Stimulated activated CD8-positive, alpha-beta memory T cell treated with anti-CD3 and anti-CD28 coated beads, Interleukin-7, amount 100 ng/mL, for 24 hours (primary cell): ENCODE measurements at places on chromosomes 16 and 17.
A peak's percentile ranks its signal among the peaks of the same experiment; 100 is the strongest.

GRCh38 chr16:65285128-65286048 lies 163.5 kb upstream of the CDH11 start:
- DNase-seq, result no peak

DNA sequence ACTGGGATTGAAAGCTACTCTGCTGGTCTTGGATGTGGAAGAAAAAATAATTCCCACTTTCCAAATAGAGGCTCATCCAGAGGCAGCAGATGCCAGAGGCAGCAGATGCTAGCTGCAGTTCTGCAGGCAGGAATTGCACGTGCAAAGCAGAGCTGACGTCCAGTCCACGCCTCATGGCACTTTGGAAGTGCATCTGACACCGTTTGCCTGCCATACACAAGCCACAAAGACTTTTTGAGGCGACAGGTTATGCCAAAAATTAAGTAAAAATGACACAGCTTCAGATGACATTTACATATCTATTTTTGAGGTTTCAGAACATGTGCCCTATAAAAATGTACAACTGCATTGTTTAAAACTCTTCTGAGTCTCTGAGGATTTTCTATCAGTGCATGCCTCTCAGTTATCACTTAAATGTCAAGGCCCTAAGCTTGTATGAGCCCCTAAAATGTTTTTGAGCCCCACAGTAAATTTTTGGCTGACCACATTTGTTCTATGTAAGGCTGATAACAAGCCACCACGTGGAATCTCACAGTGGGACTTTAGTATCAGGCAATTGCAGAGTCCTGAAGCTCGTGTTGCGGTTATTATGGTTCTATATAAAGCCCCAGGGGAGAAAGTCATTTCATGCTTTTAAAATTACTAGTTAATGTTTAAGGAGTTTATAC lies 239.2 kb downstream of the PRKCA start:
- no peak for DNase-seq

DNA sequence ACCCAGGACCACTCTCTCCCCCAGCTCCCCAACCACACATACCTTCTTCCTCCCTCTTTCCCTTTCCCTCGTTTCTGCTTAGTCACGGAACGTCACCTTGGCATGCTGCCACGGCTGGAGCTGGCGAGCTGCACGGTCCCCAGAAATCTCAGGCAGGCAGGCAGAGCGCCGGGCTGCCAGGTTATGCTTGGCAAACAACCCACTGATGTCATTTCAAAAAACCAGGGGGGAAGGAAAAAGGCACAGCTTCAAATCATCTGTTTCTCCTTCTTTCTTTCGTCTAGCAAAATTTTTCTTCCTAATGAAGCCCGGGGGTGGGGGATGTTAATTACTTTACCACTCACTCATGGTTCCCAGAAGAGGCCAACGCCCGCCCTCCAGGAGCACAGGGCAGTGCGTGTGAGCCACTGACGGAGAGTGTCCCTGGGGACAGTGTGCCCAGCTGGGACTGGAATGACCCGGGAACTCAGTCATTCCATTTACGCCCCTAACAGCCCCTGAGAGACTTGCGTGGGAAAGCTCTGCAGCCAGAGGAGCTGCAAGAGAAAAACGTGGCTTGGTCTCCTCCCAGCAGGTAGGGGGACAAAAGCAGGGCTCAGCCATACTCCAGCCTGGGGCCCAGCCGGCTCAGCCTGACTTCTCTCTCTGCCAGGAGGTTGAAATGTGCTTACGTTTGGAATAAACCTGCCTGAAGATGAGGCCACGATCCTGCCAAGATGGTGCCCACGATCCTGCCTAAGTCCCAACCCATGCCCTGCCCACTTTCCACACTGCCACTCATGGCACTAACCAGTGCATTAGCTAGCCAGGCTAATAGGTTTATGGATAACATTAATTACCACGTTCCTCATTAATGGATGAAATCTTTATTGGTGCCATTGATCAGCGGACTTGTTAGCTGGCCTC lies 198.9 kb downstream of the ZFHX3 start:
- DNase-seq, result no peak

DNA sequence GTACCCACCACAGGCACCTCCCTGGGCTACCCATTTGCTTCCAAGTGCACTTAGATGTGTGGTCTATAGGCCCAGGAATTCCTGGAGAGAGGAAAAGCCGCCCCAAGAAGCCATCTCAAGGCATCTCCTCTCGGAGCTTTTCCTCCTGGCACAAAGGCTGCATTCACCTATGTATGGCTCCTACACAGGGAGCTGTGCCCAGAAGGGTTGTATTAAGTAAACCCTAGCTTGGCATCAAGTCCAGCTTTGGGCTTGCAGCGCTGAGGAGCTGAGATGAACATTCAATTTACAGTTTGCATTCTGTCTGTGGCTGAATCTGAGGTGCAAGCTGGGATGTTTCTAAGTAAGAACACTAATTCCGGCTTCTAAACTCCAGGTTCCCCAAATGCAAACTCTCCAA lies 81.3 kb downstream of the CDYL2 start:
- DNase-seq, result no peak

DNA sequence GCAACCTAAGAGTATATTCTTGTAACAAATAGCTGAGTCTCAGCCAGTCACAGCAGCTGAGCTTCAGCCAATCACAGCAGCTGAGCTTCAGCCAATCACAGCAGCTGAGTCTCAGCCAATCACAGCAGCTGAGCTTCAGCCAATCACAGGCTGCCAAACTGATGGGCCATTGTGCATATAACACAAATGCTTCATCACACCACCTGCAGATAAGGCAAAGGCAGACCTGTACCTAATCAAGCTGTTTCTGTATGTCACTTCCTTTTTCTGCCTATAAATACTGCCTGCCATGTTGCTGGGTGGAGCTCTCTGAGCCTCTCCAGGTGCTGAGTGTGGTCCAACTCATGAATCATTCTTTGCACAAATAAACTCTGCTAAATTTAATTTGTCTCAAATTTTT lies 19.9 kb downstream of the MYH13 start:
- DNase-seq, result no peak

- no peak for DNase-seq
These were observed 92.3 kb downstream of the CCDC182 start for GRCh38 chr17:57652811-57653210.

DNA sequence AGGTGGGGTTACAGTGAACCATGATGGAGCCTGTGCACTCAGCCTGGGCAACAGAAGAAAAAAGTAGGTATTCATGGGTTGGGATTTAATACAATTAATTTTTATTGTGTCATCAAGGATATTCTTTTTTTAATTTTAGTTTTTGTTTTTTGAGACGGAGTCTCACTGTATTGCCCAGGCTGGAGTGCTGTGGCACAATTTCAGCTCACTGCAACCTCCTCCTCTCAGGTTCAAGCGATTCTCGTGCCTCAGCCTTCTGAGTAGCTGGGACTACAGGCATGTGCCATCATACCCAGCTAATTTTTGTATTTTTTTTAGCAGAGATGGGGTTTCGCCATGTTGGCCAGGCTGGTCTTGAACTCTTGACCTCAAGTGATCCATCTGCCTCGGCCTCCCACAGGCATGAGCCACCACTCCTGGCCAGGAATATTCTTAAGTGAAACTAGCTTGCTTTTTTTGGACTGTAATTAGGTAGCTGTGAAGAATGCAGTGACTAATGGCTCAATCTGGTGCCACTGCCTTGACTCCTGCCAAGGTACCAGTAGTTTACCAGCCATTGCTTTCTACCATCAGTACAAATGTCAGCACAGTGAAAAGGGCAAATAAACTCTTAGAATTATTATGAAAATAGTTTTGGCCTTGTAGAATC lies 4.8 kb downstream of the PPM1D start:
- DNase-seq, result no peak

DNA sequence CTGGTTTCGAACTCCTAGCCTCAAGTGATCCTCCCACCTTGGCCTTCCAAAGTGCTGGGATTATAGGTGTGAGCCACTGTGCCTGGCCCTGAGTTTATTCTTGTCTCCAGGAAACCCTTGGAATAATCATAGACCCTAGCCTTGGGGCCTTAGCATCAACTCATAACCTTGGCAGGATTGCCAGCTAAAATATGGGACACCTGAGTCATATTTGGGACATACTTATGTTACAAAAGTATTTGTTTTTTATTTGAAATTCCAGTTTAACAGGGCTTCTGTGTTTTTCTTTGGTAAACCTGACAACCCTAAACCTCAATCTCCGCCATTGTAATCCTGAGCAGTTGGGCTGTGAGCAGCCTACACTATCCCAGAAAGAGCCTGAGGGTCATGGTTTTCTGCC lies 28.6 kb upstream of the TNS4 start:
- DNase-seq, result no peak

GRCh38 chr17:46092991-46093390 lies 93.9 kb downstream of the STH start:
- DNase-seq, result no peak

DNA sequence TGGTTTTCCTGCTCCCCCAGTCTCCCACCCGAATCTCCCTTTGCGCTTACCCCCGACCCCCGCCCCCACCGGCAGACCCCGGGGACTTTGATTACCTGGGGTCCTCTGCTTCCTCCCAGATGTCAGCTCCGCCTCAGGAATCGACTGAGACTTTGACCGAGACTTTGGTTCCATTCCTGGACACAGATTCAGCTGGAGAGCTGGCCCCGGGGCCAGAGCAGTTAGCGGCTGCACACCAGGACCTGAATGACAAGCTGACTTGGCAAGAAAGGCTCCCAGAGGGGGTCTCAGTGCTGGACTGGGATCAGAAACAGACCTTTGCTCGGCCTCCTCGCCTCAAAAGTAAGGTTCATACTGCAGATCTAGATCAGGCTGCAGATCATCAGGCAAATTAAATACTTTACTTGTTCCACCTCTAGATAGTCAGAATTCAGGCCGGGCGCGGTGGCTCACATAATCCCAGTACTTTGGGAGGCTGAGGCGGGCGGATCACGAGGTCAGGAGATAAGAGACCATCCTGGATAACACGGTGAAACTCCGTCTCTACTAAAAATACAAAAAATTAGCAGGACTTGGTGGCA lies 60.3 kb upstream of the FBXO47 start:
- DNase-seq, result no peak

DNA sequence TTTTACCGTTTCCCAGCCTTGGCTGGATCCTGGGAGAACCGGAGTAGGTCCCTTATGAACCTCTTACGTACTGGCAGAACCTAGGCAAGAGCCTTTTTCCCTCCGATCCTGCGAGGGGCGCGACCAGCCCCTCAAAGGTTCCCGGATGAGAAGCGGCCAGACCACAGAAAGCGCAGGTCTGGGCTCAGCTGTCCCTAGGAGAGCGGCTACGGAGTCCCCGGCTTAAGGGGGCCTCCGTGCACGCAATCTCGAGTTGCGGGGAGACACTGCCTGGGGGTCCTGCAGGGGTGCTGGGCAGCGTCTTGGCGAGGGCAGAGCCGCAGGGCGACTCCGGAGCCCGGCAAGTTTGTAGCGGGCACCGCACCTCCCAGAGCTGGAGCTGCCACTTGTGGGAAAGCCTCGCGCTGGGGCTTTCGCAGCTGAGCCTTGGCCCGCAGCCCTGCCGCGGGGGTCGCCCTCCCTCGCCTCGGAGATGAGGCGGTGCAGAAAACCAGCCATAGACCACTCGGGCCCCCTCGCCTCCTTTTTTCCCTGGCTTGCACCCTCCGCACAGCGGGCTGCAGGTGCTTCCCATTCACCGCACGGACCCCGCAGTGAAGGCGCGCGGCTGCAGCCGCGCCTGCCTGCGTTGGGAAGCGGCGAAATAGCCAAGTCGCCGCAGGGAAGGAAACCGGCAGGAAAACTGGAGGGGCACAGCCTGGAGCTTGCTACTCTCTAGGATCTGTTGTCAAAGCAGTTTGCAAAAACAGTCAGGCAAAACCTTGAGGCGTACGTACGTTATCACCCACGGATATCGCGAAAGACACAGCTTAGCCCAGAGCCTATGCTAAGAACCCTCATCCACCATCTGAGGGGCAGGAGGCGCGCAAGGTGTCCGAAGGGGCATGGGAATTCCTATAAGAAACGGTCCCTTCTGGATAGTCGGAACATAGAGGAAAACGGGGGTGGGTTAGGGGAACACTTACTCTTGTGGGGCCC lies 834 bp downstream of the CDH8 start:
- DNase-seq, result no peak

GRCh38 chr17:18896146-18896545 lies 38.2 kb downstream of the PRPSAP2 start:
- no peak for DNase-seq

- peak; percentile 72 for DNase-seq
These were observed 32.3 kb downstream of the RAP1GAP2 start for GRCh38 chr17:2828397-2829038.

GRCh38 chr17:63113167-63113566 lies 147.1 kb downstream of the TANC2 start:
- DNase-seq, result no peak

DNA sequence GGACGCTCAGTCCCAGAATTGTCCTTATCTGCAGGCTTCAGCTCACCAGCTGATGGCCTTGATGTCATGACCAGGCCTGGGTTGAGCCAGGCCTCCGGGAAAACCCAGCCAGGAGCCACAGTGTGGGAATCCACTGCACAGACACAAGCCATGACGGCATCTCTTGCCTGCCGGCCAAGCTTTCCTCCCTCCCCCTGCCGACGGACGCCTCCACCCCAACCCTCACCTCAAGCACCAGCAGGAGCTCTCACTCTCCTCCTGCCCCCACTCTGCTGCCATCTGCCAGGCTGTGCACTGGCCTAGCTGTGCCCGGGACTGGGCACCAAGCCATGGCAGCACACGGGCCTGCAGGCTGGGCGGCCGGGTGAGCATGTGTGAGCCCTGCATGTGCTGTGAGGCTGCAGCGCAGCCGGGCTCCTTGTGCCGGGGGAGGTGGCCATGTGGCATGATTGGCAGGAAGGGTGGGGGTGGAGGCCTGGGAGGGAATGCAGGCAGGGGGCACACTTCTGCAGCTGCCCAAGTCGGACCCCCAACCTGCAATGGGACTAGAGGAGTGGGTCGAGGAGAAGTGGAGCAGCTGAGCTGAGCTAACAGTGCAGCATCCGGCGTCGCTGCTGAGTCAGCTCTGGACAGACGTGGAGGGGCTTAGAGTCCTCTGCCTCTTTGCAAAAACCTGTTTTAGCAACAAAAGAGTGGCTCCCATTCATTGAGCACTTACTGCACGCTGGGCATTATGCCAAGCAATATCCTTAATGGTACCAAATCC lies 268.5 kb downstream of the CBLN1 start:
- no peak for DNase-seq

DNA sequence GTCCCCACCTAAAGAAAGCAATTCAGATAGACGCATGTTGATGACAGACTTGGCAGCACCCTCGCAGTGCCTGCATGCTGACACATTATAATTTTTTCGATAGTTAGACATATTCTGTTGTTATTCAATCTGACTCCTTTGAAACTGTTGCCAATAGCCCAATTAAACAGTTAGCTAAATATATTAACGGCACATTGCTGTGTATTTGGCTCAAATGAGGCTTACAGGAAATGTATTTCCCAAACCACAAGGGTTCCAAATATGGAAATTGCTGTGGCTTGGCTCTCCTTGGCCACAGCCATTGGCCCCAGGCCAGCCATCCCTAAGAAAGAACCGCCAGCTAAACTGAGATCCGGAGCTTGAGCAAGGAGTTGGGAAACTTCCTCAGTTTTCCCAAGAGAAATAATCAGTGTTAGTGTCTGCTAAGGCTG lies 31.1 kb downstream of the C16orf82 start:
- DNase-seq, result no peak

GRCh38 chr16:31260136-31260931 lies 559 bp downstream of the ITGAM start:
- DNase-seq, result no peak

- no peak for DNase-seq
These were observed 8.7 kb upstream of the BEAN1 start for GRCh38 chr16:66418165-66418962.
